ENCODE measurements at places on chromosomes 12 and 14.

GRCh38 chr12:63508543-63508942 is 159.8 kb downstream of the DPY19L2 start:
- no peak for DNase-seq

GRCh38 chr12:15534322-15534721 is 212.0 kb downstream of the PTPRO start:
- peak; percentile 42 for DNase-seq

GRCh38 chr14:65243766-65244442 is 141.6 kb upstream of the MAX start:
- DNase-seq: peak; percentile 64

GRCh38 chr14:104794993-104795780 is at the start of gene AKT1:
Gene AKT1, minus strand, starts transcription at chr14:104795748. Its CDS starts 3,105 bp downstream, at chr14:104792643.
- peak; percentile 22 for DNase-seq

DNA sequence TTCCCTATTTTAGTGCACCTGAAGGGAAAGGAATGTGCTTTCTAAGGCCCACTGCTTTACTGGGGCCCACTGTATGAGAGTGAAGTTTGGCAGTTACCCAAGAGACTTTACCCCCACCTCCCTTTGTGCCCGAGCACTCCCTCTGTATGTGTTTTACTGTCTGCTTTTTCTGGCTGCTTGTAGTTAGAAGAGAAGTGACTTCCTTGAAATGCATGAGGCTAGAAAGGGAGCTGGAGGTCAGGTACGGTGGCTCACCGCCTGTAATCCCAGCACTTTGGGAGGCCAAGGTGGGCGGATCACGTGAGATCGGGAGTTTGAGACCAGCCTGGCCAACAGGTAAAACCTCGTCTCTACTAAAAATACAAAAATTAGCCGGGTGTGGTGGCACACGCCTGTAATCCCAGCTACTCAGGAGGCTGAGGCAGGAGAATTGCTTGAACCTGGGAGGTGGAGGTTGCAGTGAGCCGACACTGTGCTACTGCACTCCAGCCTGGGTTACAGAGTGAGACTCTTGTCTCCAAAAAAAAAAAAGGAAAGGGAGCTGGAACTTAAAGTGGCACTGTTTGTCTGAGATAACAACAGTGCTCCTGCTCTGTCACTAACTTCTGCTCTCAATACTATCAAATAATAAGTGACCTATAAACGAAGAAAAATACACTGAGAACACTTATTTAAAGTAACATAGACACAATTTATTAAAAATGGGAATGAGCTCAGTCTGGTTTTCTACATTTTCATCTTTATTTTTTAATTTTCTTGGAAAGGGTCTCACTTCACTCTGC is 5.8 kb downstream of the TRIP11 start:
- DNase-seq: no peak

DNA sequence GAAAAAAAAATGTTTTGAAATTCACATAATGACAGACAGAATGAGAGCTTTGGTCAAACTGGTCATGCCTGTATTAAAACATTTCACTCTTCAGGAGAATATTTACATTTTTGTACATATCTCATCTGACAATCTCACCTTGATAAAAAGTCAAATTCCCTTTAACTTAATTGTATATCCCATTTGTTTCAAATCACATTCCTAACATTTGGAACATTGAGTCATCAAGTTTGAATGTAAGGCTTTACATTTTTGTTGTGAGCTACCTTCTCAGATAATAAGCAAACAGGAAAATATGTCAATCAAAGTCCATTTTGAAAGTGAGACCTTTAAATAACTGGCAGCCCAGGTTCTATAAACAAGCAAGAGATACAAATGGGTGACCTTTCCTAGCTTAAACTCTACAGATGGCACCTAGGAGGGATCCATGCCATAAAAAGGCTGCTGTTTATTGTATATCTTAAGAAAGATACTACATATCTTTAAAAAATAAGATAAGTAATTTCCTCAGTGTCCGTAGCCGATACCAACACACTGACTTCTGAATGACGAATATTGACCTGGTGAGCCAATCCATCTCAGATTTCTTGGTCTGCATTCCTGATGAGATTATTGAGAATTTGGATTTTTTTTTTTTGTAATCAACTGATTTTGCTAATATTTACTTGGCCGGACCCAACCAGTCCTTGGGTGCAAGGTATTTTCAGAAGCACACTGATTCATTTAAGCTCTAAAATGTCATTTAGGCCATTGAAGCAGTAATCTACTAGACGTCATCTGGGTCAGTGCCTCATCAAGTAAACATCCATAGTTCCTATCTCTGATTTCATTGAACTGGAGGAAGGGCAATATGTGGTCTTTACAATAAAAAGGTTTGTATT is 259.6 kb downstream of the BTG1 start:
- no peak for DNase-seq

- DNase-seq: no peak
Measured at GRCh38 chr12:14521822-14522221, 45.9 kb downstream of the PLBD1 start.

GRCh38 chr12:65606008-65606766 is 218.1 kb upstream of the HMGA2 start:
- no peak for DNase-seq

- DNase-seq: no peak
Measured at GRCh38 chr12:107440606-107441005, 245.0 kb upstream of the PWP1 start.

GRCh38 chr12:18998343-18999261 is 130.9 kb upstream of the PLEKHA5 start:
- peak; percentile 84 for DNase-seq

GRCh38 chr12:120234643-120235368 is 30.7 kb downstream of the PXN start:
- DNase-seq: peak; percentile 100

GRCh38 chr12:3251691-3252090 is 174.5 kb downstream of the TSPAN9 start:
- no peak for DNase-seq

DNA sequence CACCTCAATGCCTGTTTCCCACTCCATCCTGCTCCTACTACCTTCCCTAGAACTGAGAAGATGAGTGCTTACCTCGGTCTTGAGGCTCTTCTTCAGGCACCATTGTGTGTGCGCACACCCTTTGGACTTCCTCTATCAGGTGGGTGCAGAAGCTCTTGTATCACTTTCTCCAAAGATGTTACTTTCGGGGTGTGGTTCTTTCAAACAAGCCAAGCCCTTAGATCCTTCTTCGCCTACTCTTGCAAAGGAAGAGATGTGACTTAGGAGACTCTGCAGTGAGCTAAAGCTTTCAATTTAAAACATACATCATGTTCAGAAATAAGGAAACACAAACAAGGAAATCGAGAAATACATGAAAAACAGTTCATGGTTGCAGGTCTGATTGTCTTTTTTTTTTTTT is at the start of gene CLEC4C:
CLEC4C (minus strand) TSS at position 130 of the 400 bp plus-strand sequence; CDS start at position 103, 27 bp downstream.
- no peak for DNase-seq

DNA sequence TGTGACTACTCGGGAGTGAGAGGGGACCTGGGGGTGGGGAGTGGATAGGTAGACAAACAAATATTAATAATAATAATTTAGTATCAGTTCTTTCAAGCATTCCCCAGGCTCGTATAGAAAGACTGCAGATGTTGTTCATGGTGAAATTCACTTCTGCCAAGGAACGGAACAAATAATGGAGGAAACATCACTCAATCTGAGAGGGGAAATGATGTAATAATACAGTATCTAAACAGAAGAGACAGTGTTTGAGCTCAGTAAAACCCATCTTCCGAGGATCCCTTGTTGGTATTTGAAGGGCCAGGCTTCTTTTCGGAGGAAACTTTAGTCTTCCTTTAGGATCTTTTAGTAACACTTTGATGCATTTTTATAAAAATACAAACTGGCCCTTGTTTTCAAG is 114.2 kb downstream of the KCNK10 start:
- DNase-seq: no peak

DNA sequence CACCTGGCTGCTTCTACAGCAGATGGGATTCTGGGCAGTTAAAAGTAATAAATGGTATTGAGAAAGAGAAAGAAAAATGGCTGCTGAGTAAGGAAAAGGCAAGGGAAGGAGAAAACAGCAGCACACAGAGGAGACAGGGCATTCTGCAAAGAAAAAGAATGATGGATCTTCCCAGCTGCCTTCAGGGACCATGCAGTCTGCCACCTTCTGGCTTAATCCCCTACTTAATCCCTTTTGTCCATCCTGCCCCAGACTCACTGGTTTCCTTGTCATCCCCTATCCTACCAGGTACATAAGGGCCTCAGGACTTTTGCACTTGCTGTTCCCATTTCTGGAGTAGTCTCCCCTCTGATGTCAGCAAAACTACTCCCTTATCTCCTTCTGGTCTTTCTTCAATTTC is 107.6 kb downstream of the GAS2L3 start:
- no peak for DNase-seq
